ENCODE measurements at places on chromosomes 16 and 17.

- DNase-seq: no peak
Observed at GRCh38 chr17:76461765-76462555, 5.4 kb upstream of the AANAT start.

- DNase-seq: no peak
Observed at GRCh38 chr16:10943064-10943353, 741 bp upstream of the DEXI start.

- DNase-seq: no peak
Observed at GRCh38 chr17:6177941-6178694, 107.9 kb downstream of the WSCD1 start.

DNA sequence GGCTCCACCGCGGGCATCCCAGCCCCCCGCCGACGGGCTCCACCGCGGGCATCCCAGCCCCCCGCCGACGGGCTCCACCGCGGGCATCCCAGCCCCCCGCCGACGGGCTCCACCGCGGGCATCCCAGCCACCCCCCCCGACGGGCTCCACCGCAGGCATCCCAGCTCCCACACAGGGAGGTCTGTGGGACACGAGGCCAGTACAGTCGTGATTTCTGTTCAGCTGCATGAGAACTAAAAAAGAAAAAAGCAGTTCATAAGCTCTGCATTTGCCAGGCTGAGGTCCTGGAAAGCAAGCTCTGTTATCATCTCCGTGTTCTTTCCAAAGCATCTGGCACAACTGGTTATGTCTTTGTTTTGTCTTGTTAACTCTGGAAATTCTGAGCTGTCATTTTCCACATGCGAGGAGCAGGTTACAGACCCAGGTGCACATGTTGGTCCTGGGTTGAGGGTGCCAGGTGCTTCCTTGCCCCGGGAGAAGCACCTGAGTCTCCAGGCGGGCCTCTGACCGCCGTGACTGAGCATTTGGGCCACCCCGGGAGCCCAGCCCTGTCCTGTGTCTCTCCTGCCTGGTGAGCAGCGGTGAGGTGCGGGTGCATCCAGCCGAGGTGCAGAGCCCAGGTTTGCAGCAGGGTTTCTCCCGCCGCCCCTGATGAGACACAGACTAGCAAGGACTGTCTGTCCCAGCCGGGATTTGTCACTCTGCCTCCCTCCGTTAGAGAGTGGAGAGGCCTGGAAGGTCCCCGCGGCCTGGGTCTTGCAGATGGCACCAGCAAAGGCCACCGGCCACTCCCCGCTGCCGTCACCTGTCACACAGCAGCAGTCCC is 9.9 kb upstream of the WFIKKN1 start:
- DNase-seq: no peak

GRCh38 chr17:72760368-72760767 is 332.1 kb downstream of the SLC39A11 start:
- no peak for DNase-seq

- peak; percentile 79 for DNase-seq
Observed at GRCh38 chr17:75749545-75750389, 15.2 kb downstream of the GALK1 start.

DNA sequence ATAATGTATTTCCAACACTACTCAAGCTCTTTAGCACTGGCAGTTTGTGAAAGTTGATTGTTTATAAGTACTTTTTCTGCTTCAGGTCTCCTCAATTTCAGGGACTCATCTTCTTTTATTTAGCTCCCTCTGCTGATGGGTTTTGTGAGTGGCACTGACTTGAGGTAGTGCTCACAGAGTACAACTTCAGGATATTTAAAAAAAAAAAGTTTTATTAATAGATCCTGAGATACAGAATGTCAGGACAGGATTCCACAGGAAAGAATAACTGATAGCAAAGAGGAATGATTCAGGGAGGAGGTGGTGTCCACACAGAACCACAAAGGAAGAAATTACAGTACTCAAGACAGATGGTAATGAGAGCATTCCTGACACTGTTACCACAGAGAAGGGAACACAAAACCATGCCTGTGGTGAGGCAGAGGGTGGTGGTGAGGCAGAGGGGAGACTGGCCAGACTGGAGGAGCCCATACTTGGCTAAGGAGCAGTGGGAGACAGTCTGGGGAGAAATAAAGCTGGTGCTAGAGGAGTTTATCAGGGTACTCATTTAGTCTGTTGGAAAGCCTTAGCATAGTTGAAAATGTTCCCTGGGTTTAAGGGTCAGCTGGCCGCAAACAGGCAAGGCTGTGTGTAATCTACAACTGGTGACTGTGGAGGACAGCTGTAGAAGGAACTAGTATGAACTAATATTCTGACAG is 63.7 kb downstream of the SPAG9 start:
- no peak for DNase-seq

Data from stimulated activated CD8-positive, alpha-beta memory T cell treated with anti-CD3 and anti-CD28 coated beads, Interleukin-7, amount 100 ng/mL, for 48 hours (primary cell).